ENCODE measurements at places on chromosomes 4 and X. TPM values are rescaled to one million over a fixed set of nuclear protein-coding genes. Genes with fewer than 3 reads are reported as not detected.

- no peak for DNase-seq
- no peak overlapping the region for H3K4me3 ChIP-seq
- no peaks in the 10 kb centered on the region for H3K4me1 ChIP-seq
- H3K27me3 ChIP-seq = no peaks in the 10 kb centered on the region
These were observed 182.9 kb upstream of the PBDC1 start for GRCh38 chrX:75989806-75990590.

GRCh38 chr4:27251771-27252170 lies 391.1 kb downstream of the STIM2 start:
- no peak overlapping the region for H3K4me3 ChIP-seq
- no peak for DNase-seq
- H3K27ac ChIP-seq = no peak overlapping the region
- no peaks in the 10 kb centered on the region for H3K36me3 ChIP-seq

DNA sequence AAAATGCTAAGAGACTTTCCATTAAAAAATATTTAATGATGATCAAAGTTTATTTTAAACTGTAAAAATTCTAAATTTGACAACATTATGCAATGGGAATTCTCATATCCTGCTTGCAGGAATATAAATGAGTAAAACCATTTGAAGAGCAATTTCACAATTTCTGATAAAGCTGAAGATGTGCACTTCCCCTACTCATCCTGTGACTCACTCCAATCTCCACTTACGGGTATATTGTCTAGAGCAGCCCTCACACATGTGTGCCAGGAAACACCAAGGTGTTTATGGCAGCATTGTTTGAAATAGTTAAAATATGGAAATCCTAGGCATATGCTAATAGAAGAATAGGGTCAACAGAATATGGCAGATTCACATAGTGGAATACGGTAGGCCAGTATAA lies 158.4 kb downstream of the PDHA2 start:
- no peak for DNase-seq
- no peaks in the 10 kb centered on the region for H3K36me3 ChIP-seq
- H3K27ac ChIP-seq = no peak overlapping the region
- no peaks in the 10 kb centered on the region for H3K4me1 ChIP-seq

Gene MYOZ2
- total RNA-seq = not detected

Gene JCHAIN
- total RNA-seq = 0.84 TPM
